ENCODE measurements at places on chromosomes 1 and 21.

GRCh38 chr1:207808322-207808705 lies 56.5 kb downstream of the CD46 start:
- DNase-seq = no peak

DNA sequence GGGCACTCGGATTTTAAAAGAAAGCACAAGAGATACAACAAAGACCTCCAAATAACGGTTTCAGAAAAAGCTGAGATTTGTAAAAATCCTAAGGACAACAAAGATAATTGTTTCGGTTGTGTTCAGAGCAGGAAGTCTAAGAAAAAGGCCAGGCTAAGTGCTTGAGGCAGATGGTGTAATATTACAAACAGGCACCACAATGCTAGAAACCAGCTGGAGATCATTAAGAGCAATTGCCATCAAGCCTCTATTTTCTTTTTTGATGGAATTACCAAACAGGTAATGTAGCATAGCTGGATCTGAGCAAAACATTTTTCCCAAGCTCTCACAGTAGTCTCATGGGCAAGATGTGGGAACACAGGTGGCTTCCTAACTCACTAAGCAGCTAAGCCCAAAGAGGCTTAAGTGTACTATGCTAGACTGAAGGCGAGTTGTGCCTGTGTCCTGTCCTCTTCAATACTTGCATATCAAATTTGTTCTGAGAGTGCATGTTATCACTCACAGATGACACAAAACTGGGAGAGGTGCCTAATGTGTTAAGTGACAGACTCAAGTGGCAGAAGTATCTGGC lies 161.6 kb downstream of the GLUL start:
- no peak for DNase-seq

GRCh38 chr1:94827434-94827833 lies 7.3 kb downstream of the SLC44A3 start:
- no peak for DNase-seq

GRCh38 chr1:77704736-77705135 lies 22.3 kb upstream of the ZZZ3 start:
- no peak for DNase-seq

- DNase-seq = peak; percentile 90
Observed at GRCh38 chr21:45555557-45556301, 13.5 kb upstream of the SLC19A1 start.

DNA sequence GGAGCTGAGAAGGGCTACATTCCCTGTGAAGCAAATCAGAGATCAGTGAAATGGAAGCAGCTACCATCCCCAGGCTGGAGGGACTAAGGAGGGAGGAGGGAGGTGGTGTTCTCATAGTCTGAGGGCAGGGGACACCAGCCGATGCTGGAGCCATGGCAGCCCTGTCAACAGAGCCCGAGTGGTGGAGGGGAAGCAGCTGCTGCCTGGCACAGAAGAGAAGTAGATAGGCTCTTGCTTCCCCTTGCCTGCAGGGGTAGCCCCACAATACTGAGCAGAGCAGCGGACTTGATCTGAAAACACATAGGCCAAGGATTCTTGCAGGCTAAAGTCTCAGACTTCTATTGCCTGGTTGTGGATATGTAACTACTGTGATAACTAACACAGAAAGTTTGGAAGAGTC lies 255.1 kb downstream of the FGGY start:
- DNase-seq = no peak

DNA sequence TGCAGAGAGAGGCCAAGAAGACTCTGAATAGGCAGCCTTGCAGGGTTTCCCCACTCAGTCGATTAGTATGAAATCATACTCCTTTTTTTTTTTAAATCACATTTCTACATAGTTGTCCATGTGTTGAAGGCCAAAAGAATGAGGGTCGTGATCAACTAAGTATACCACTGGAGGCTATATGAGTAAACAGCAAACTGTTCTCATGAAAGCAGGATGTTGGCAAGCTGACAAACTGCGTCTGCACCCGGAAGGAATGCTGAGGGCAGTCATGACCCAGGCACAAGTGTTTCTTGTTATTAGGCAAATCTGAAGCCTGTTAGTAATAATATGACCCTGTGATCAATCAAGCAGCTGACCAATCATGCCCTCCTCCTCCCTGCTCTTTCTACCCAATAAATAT lies 213.2 kb downstream of the USH2A start:
- no peak for DNase-seq

DNA sequence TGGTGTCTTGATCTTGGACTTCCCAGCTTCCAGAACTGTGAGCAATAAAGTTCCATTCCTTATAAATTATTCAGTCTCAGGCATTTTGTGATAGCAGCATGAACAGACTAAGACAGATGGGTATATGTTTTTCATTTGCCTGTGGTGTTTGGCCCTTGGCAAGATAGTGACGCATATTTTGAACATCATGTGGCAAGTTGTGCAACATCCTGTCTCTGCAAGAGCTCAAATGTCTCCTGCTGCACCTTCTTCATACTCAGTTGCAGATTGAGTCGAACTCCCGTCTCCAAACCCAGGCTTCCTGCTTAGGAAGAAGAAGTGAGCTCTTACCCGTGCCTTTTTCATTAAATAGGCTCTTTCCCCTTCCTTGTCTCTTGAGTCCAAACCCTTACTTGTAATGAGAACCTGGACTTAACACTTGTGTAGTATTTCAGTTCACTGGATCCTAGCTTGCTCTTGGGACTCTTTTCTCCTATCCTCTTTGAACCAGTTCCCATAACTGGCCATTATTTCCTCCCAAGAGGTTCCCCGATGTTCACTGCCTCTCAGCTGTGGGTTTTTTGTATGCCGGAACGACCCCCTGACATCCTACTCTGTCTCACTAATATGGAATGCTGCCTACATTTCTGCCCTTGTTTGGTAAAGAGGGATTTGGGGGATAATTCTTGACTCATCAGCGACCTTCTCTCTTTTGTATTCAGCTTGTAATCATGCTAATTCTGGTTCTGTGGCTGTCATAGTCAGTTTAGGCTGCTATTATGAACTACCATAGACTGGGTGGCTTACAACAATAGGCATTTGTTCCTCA lies 125.0 kb upstream of the KCNK2 start:
- DNase-seq = no peak

GRCh38 chr1:179786815-179787685 lies 44.0 kb downstream of the FAM163A start:
- DNase-seq = no peak

DNA sequence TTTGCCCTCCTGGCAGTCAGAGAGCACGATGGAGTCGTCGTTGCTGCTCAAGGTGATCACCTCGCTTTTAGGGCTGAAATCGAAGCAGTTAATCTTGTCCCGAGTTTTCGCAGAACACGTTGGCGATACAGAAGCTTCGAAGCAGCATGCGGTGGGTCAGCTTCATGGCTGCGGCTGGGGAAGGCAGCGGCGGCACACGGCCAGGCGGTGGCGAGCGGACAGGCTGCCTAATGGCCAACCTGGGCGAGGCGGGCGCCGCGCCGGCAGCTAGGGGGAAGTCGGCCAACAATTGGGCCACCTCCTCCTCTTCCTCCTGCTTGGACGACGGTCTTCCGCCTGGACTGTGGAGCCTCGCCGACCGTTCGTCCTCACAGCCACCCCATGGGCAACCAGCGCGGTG lies 34.8 kb downstream of the CDC7 start:
- no peak for DNase-seq

GRCh38 chr1:42949312-42950115 lies 9.2 kb downstream of the SLC2A1 start:
- DNase-seq = no peak

- DNase-seq = peak; percentile 74
Observed at GRCh38 chr1:226702957-226703831, 35.9 kb downstream of the ITPKB start.

Data from right renal cortex interstitium (tissue), 3 donors.